T-helper 17 cell (primary cell): ENCODE measurements at places on chromosomes 2 and 18.

DNA sequence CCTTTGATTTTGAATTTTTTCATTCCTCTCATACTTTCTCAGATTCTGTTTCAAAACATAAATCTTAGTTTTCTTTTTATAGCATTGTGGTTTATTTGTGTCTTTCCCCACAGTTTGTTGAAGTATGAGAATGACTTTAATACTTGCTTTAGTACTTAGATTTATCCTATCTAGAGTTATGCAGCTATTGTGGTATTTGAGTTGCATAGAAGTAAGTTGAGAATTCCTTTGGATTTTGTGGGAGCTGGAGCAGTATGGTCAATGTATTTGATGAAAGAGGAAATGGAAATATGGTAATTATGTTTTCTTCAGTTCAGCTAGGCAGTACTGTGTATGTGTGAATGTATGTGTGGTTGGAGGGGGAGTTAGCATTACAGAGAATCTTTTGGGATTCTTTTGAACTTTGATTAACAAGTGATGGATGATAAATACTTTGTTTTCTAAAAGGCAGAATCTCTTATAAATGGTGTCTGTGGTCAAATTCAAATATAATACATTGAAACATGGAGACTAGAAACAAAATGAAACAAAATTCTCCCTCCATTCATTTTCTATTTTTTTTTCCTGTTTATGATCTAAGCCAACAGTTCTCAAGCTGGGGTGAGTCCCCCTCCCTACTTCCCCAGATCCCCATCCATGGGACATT, 3.0 kb downstream of the ACVR2A start:
- no peak for DNase-seq

DNA sequence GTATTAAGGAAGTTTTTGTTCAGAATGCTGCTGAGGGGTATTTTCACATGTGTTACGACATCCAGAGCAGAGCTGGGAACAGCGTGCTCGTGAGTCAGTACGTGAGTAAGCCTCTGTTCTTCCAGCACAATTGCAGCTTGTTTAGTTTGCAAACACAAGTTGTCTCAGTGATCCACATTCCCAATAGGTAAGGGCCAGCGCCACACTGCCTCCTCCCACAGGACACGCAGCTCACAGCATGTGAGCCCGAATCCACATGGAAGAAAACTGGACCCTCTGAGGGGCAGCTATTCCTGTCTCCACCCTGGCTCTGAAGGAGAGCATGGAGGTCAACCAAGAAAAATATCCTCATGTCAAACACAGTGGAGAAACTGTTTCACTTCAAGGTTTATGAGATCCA, 173.9 kb upstream of the PID1 start:
- DNase-seq, result no peak

DNA sequence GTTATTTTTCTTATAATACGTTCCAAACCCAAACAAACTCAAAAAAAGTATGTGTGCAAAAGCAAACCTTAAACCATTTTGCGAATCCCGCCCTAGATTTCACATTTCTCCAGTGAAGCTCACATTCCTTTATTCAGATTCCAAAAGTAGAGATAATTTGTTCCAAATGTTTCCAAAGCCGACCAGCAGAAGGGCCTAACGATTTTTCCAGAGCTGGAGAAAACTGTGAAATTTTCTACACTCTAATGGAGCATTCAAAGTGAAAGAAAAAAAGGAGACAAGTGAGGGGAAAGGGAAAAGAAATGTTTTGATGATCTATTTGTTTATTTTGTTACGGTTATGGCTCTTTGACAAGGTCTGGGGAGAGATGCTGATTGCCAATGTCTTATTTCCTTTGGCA, 286.5 kb upstream of the SLC14A2 start:
- DNase-seq, result no peak

DNA sequence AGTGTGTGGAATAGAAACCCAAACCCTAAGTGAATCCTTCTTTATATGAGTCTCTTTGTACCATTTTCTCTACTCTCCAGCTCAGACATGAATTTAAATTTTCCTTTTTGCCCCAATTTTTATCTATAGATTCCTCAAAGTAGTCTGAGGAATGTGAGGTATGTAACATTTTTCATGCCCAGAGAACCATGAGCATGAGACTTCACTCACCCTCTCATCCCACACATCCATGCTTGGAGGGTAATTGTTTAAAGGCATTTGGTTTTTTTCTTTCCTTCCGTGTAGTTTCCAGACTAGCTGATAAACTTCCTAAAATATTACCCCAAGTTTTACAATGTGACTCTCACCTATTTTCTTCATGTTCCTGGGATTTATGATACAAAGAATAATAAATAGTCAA, 2056.8 kb upstream of the CELF4 start:
- DNase-seq, result no peak

DNA sequence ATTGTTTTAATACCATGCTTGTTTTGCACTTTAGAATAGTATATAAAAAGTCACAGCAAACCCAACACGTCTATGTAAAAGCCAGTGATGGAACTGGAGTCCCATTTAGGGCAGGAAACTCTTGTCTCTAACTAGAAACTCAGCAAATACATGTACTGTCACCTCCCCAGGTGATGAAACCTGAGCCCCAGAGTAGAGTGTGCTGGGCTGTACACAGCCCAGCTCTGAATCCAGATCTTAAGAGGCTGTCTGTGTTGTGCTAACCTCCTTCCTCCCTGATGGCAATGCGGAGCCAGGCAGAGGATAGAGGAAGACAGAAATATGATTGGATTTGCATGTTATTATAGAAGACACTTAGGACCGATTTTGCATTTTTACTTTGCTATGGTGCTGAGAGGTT, 317.5 kb upstream of the TRIB2 start:
- no peak for DNase-seq

DNA sequence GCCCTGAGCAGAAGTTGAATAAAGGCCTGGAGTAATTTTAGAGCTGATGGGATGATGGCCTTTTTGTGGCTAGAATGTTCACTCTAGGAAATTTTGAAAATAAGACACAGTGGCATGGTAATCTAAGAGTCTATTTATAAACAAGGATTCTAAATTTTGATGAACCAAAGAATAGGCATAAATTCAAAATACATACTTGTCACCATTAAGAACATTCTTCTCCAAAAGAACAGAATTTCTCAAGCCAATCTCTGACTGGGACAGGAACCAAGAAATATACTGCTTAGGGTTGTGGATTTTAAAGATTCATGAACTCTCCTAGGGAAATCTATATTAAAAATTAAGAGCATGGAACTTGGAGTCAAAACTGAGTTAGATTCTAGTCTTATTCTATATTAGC, 98.2 kb upstream of the SETBP1 start:
- DNase-seq, result no peak

DNA sequence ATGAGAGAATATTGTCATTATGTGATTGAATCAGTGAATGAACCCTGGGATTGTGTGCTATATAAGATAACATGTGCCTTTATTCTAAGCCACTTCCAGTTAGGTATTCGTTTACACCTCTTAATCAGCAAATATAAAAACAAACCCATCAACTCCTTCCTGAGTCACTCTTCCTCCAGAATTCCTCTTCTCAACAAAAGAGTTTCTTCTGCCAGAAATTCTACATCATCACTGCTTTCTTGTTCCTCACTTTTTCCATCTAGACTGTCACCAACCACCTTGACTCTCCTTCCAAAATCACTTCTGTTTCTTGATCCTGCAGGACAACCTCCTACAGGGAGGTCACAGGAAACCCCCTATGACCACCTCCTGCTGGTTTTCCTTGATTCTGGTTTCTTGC, 261.4 kb downstream of the CYP26B1 start:
- DNase-seq, result no peak

- no peak for DNase-seq
Observed at GRCh38 chr2:231819447-231820042, 33.3 kb downstream of the COPS7B start.

GRCh38 chr2:48118895-48119294, 212.6 kb upstream of the FBXO11 start:
- DNase-seq, result no peak

- no peak for DNase-seq
Observed at GRCh38 chr18:37956902-37957301, 391.3 kb upstream of the CELF4 start.

GRCh38 chr2:5150871-5151270, 541.3 kb upstream of the SOX11 start:
- DNase-seq, result no peak

DNA sequence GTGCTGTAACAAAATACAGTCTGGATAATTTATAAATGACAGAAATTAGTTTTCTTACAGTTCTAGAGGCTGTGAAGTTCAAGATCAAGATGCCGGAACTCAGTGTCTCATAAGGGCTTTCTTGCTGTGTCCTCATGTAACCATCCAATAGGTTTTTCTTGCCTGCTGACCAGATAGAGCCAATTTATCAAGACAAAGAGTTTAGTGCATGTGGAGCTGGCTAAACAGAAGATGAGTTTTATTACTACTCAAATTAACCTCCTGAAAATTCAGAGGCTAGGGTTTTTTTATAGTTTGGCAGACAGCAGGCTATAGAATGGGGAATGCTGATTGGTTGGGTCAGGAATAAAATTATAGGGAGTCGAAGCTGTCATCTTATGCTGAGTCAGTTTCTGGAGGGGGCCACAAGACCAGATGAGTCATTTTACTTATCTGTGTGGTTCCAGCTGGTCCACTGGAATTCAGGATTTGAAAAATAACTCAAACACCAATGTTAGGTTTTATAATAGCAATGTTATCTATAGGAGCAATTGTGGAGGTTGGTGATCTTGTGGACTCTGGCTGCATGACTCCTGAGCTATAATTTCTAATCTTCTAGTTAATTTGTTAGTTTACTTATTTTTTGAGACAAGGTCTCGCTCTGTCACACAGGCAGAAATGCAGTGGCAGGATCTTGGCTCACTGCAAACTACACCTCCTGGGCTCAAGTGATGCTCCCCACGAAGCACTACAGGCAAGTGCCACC, 3.2 kb upstream of the PDK1 start:
- no peak for DNase-seq

DNA sequence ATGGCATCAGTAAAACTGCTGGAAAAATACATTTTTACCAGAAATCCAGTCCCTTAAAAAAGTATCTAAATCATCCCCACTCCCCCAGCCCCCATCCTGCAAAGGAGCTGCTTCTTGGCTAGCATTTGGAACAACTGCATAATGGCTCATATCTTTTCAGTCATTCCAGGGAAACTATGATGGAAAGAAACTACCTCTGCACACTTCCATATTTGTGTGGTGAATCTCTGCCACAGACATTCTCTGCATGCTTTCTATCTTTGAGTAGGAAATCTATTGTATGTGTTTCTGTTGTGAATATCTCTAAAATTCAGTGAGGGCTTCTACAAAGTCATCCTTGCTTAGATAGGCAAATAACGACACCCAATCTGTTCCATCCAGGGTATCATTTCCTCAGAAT, 632.3 kb downstream of the LRP1B start:
- no peak for DNase-seq

- no peak for DNase-seq
Observed at GRCh38 chr2:238589591-238590460, 163.1 kb downstream of the ASB1 start.

DNA sequence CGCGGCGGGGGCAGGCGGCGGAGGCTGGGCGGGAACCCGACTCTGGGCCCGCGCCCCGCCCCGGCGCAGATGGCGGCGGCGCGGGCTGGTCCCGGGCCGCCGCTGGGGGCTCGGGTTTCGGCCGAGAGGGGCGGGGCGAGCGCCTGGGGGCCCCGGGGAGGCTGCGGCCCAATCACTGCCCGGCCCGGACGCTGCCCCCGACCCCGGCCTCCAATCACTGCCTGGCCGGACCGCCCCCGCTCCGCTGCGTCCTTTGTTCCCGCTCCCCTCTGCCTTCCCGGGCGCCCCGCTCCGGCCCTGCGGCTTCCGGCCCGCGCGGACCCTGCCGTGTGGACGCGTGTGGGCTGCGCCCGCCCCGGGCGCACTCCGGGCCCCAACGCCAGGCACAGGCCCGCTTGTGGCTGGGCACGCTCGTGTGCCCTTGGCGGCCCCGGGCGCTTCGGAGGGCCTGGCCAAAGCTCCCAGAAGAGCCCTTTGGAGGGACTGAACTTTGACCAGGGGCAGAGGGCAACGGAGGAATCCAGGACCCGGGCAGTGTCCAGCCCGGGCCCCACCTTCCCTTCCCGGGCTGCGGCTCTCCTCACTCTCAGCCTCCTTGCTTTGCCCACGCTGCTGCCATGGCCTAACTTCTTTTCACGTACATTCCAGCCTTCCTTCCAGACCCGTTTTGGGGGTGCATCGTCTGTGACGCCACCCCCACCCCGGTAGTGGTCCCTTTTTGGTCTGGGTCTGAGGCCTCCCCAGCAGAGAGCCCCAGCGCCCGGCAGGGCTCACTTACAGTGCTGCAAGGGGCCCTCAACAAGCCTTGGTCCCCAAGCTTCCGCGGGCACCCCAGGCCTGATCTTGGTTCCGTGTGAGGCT, 27.1 kb upstream of the PTMA start:
- no peak for DNase-seq

DNA sequence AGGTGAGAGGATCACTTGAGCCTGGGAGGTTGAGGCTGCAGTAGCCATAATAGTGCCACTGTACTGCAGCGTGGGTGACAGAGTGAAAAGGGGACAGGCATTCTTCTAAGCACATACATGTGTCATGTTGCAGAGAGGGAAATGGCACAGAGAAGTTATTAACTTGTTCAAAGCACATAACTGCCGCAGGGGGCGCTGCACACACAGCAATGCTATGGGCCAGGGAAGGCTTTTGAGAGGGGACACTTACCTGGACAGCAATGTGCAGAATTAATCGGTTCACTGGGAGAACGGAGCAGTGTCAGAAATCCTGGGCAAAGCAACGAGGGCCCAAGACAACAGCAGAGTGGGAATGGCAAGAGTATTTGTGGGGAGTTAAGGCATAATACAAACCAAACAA, 2.4 kb downstream of the SCYGR8 start:
- DNase-seq, result no peak

GRCh38 chr2:56475191-56475590, 291.4 kb downstream of the CCDC85A start:
- no peak for DNase-seq

- DNase-seq, result no peak
Observed at GRCh38 chr2:101401326-101401665, 14.0 kb upstream of the CREG2 start.

GRCh38 chr18:11807233-11807632, 44.0 kb upstream of the CHMP1B start:
- DNase-seq, result no peak

GRCh38 chr18:50405582-50406271, 30.9 kb downstream of the SKA1 start:
- DNase-seq, result no peak

- no peak for DNase-seq
Observed at GRCh38 chr2:69454976-69455375, 17.7 kb upstream of the NFU1 start.

- no peak for DNase-seq
Observed at GRCh38 chr2:175734686-175735085, 267.4 kb downstream of the LNPK start.

DNA sequence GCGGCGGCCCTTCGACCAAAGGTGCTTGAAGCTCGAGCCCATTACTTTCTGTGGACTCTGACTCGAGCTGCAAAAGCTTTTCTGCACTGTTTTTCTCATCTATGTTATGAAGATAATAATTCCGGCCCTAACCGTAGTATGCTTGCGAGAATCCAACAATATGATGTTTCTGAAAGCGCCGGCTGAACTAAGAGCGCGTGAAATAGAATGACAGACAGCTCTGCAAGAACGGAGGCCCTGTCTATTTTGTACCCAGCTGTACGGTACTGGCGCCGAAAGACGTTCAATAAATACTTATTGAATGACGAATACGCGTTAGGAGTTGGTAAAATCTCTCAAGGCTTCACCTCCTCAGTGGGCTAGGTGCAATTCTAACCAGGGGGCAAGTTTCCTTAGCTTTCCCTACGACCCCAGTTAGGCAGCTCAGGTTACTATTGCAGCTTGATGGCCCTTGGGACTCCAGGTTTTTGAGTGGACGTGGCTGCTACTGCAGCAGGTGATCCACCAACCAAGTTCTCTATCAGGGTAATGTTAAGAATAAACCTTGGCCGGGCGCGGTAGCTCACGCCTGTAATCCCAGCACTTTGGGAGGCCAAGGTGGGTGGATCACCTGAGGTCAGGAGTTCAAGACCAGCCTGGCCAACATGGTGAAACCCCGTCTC, 570 bp downstream of the SCRN3 start:
- no peak for DNase-seq
